Ovary (tissue), 10 donors: ENCODE measurements at places on chromosomes 1 and 21. TPM values are rescaled to one million over a fixed set of nuclear protein-coding genes. Genes with fewer than 3 reads are reported as not detected.
A peak's percentile ranks its signal among the peaks of the same experiment; 100 is the strongest.

GRCh38 chr21:15222707-15223106 is 157.9 kb upstream of the NRIP1 start:
- H3K27me3 ChIP-seq: no peaks in the 10 kb centered on the region
- H3K36me3 ChIP-seq: no peaks in the 10 kb centered on the region
- H3K4me3 ChIP-seq: no peak overlapping the region
- H3K4me1 ChIP-seq: peaks cover 3% of the 10 kb centered on the region

GRCh38 chr1:8373581-8374241 is 55.8 kb downstream of the SLC45A1 start:
- no peaks in the 10 kb centered on the region for H3K36me3 ChIP-seq
- no peaks in the 10 kb centered on the region for H3K27me3 ChIP-seq
- H3K27ac ChIP-seq: peak overlapping the region; percentile 31
- no peak overlapping the region for H3K4me3 ChIP-seq
- DNase-seq: peak; percentile 57

GRCh38 chr1:15207031-15207828 is 39.8 kb upstream of the FHAD1 start:
- no peaks in the 10 kb centered on the region for H3K27me3 ChIP-seq
- no peak overlapping the region for H3K4me3 ChIP-seq
- H3K36me3 ChIP-seq: no peaks in the 10 kb centered on the region

DNA sequence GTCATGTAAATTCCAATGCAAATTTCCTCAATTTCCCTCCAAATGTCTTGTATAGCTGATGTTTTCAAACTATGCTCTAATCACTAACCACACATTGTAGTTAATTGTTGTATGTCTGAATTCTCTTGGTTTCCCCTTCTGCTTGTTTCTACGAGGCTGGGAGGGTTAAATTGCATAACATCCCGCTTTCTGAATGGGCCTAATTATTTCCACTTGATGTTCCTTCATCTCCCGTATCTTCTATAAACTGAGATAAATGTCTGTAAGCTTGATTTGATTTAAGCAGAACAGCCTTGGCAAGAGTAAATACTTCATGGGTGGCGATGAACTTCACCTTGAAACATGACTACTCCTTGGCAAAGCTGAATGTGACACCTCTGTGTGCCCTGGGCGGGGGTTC is 72.2 kb downstream of the SERINC2 start:
- DNase-seq: no peak
- H3K36me3 ChIP-seq: no peaks in the 10 kb centered on the region
- no peak overlapping the region for H3K4me3 ChIP-seq
- no peaks in the 10 kb centered on the region for H3K27me3 ChIP-seq
- no peaks in the 10 kb centered on the region for H3K4me1 ChIP-seq

GRCh38 chr21:30083225-30083945 is 83.2 kb downstream of the CLDN17 start:
- H3K36me3 ChIP-seq: no peaks in the 10 kb centered on the region
- H3K27me3 ChIP-seq: no peaks in the 10 kb centered on the region
- no peak overlapping the region for H3K27ac ChIP-seq

- no peak for DNase-seq
- no peaks in the 10 kb centered on the region for H3K4me1 ChIP-seq
- no peak overlapping the region for H3K27ac ChIP-seq
- H3K4me3 ChIP-seq: no peak overlapping the region
- H3K27me3 ChIP-seq: no peaks in the 10 kb centered on the region
- H3K36me3 ChIP-seq: no peaks in the 10 kb centered on the region
Observed at GRCh38 chr1:244603498-244603897, 49.4 kb upstream of the DESI2 start.

GRCh38 chr1:111732718-111733117 is 6.5 kb downstream of the INKA2 start:
- no peak overlapping the region for H3K4me3 ChIP-seq
- H3K27ac ChIP-seq: no peak overlapping the region
- no peaks in the 10 kb centered on the region for H3K27me3 ChIP-seq
- H3K4me1 ChIP-seq: peaks cover 16% of the 10 kb centered on the region

DNA sequence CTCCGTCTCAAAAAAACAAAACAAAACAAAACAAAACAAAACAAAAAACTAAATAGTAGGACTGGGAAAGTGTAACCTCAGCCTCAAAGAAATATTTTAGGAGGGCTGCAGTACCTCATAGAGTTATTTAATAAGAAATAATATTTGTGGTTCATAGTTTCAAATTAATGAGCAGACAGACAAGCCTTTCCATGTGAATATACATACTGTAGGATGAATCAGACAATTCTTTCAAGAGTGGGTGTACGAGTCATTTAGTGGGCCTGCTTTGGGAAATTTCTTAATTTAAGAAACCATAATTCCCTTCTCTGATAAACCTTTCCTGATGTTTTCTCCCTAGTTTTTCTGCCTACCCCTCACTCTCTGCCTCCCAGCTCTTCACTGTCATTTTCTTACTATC is 52.5 kb downstream of the CDC14A start:
- no peak overlapping the region for H3K4me3 ChIP-seq
- no peaks in the 10 kb centered on the region for H3K4me1 ChIP-seq
- DNase-seq: no peak
- H3K27me3 ChIP-seq: no peaks in the 10 kb centered on the region
- H3K27ac ChIP-seq: no peak overlapping the region

The ZBTB8B gene
- total RNA-seq: 0.10 TPM

GRCh38 chr1:229843627-229844238 is 217.7 kb downstream of the URB2 start:
- H3K4me1 ChIP-seq: peaks cover 11% of the 10 kb centered on the region
- H3K27ac ChIP-seq: no peak overlapping the region
- DNase-seq: peak; percentile 60
- no peaks in the 10 kb centered on the region for H3K36me3 ChIP-seq

GRCh38 chr1:222079566-222079965 is 337.7 kb upstream of the DUSP10 start:
- H3K36me3 ChIP-seq: no peaks in the 10 kb centered on the region
- H3K27me3 ChIP-seq: no peaks in the 10 kb centered on the region
- no peak overlapping the region for H3K27ac ChIP-seq
- DNase-seq: no peak

DNA sequence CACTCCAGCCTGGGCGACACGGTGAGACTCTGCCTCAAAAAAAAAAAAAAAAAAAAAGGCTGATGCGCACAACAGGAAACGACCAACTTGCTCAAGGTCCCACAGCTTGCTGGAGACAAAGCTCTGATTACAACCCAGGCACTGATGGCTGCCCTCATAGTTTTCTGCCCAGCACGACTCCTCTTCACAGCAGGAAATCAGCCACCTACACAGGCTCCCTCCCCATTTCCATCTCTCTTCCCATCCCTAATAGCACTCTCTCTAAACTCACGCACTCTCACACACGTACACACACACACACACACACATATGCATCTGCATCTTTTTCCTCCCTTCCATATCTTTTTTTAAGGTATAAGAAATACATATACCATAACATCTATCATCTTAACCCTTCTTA is 153.5 kb upstream of the SOD1 start:
- H3K27me3 ChIP-seq: no peaks in the 10 kb centered on the region
- H3K27ac ChIP-seq: no peak overlapping the region
- no peaks in the 10 kb centered on the region for H3K36me3 ChIP-seq
- no peaks in the 10 kb centered on the region for H3K4me1 ChIP-seq
- DNase-seq: no peak

DNA sequence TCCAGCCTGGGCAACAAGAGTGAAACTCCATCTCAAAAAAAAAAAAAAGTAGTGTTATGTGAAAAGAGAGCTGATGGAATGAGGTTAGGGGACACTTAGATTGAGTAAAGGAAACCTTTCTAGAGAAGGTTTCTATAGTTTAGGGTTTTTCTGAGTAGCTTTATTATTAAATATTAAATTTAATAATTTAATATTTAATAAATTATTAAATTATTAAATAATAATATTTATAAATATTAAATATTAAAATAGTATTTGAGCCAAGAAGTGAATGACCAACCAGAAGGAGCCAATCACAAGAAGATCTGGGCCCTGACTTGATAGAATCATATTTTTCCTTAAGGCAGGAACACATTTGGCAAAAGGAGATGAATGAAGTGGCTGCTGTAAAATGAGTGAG is 50.7 kb downstream of the ALG6 start:
- no peak overlapping the region for H3K4me3 ChIP-seq
- no peaks in the 10 kb centered on the region for H3K36me3 ChIP-seq
- no peaks in the 10 kb centered on the region for H3K27me3 ChIP-seq
- H3K27ac ChIP-seq: no peak overlapping the region
- no peaks in the 10 kb centered on the region for H3K4me1 ChIP-seq
- DNase-seq: no peak
